Fibroblast of skin of right biceps (primary cell): ENCODE measurements at places on chromosomes 12 and 14.

- DNase-seq = peak; percentile 31
These were observed 54.1 kb downstream of the BEGAIN start for GRCh38 chr14:100532906-100533655.

DNA sequence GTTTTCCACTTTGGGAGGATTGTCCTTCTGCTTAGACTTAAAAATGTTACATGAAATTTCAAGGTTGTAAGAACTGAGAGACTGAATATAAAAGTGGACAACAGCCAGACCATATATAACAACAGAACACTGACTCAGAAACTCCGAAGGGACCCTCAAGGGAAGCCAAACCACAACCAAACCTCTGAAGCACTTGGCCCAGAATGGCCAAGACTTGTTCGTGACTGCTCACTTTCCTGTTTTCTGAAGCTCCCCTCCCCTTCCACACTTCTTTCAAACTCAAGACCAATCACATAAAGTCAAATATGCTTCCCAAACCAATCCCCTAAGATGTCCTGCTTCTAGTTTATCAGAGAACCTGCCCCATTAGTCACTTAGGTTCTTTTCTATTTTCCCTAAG lies 13.7 kb downstream of the OR6J1 start:
- peak; percentile 86 for DNase-seq

- no peak for DNase-seq
These were observed 54.9 kb downstream of the SRGAP1 start for GRCh38 chr12:63899396-63899795.

- no peak for DNase-seq
These were observed 60.8 kb downstream of the TMCC3 start for GRCh38 chr12:94589591-94590001.

GRCh38 chr14:89915114-89915878 lies 39.2 kb downstream of the EFCAB11 start:
- DNase-seq = peak; percentile 71

DNA sequence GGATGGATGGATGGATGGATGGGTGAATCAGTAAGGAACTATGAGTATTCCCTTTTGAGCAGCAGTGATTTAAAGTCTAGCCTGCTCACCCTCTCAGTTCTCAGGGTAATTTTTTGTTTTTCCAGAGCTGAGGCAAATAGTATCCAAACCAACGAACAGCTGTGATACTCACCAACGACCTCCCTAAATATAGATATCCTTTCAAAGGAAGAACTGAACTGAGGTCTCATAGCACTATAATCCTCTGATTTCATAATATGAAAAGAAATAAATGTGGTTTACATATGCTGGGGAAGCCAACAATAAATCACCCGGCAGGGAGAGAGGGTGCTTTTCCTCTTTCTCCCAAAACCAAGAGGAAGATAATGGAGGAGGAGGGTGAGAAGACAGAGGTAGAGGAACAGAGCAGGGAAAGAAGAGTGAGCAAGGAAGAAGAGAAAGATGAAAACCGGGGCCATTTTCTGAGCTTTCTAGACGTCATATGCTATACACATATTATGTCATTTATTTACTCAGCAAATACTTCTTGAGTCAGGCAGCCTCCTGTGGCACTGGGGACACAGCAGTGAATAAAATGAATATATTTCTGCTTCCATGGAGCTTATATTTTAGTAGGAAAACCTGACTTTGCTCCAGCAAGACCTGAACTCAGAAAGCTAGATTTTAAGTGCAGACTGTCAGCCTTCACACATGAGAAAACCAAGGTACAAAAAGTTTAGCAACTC lies 710.7 kb upstream of the TBX3 start:
- DNase-seq = peak; percentile 32

DNA sequence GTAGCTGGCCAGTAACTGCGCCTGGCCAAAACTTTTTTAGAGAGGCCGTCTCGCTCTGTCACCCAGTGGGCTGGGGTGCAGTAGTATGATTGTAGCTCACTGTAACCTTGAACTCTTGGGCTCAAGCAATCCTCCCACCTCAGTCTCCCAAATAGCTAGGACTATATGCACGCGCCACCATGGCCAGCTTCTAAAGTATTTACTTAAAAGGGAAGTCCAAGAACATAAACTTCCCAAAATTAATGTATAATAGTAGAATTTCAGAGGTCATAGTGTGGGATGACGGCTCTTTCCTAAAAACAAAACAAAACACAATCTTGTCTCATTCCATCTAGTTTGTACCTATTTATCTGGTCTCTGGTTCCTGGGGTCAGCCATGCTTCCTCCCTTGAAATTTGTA lies 42.2 kb upstream of the FOS start:
- DNase-seq = no peak

DNA sequence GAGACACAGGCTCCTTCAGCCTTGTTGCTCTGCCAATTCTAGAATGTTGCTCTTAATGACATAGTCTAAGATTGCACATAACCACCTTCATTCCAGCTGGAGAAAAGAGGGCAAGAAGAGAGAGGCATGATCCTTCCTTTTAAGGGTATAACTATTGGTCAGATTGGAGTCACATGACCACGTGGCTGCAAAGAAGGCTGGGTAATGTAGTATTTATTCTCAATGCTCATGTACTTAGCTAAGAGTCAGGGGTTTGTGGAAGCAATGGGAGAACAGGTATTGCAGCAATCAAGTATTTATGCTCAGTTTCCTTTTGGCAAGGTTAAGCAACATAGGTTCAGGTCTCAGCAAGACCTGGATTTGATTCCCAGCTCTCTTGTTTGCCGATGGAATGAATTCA lies 298.8 kb upstream of the TBX3 start:
- DNase-seq = no peak

DNA sequence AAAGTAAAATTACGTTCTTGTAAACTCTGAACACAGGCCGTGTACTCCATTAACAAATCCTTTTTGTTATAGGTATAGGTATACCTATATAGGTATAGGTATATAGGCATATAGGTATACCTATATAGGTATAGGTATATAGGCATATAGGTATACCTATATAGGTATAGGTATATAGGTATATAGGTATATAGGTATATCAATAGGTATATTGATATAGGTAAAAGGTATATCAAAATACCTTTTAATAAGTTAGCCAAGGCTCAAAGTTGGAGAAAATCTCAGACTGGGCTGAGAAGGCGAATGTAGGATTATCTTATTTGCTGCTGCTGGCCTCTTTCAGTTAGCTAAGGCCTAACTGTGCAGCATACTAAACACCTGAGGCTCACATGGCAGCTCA lies 3.4 kb downstream of the SCFD1 start:
- no peak for DNase-seq

- DNase-seq = peak; percentile 35
These were observed 79.6 kb downstream of the ITPK1 start for GRCh38 chr14:93035917-93036651.

- no peak for DNase-seq
These were observed 15.4 kb upstream of the OAS1 start for GRCh38 chr12:112891093-112892024.

DNA sequence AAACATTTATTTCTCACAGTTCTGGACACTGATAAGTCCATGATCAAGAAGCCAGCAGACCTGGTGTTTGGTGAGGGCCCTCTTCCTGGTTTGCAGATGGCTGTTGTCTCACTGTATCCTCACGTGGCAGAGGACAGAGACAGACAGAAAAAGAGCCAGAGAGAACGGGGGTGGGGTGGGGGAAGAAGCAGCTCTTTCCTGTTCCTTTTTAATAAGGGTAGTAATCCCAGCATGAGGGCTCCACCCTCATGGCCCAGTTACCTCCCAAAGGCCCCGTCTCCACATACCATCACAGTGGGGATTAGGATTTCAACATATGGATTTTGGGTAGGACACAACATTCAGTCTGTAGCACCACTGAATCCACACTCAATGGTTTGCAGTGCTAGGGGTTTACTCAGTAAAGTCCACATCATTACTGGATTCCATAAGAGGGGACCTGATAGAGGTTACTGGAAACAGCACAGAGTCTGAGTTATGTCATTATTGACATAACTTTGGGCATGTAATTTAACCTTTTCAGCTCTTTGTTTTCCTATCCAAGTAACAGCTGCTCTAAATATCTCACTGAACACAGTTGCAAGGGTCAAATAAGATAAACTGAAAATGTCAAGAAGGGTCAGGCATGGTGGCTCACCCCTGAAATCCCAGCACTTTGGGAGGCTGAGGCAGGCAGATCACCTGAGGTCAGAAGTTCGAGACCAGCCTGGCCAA lies 53.2 kb downstream of the RPAP3 start:
- DNase-seq = peak; percentile 3

GRCh38 chr14:68541178-68541896 lies 251.5 kb downstream of the ZFP36L1 start:
- no peak for DNase-seq

GRCh38 chr14:31208546-31209424 lies 1.2 kb upstream of the HECTD1 start:
- DNase-seq = no peak

DNA sequence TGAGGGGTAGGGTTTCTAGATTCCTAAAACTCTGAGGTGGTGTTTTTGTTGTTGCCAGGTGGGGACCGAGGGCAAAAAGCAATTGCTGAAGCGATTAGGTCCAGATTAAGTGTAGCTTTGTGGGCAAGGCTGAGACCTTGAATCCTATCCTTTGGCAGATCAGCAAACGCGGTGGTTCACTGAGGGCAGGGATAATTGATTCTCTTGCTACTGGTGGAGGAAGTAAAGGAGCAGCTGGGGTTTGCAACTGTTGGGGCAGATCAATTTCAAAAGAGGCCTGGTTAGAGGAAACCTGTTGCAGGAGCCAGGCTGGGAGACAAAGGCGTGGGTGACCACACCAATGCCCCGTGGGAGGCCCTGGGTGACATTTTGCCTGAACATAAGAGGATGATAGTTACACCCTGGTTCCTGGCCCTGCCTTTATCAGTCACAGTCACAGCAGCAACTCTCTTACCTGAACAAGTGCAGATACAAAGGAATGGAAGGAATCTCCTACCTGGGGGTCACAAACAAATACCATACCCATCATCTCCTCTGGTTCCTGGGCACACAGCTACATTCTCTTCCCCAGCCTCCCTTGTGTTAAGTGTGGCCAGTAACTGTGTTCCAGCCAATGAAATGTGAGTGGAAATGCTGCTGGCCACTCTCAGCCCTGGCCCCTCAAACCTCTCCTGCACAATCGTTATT lies 43.3 kb upstream of the RASSF3 start:
- DNase-seq = no peak

GRCh38 chr14:50290306-50290705 lies 21.7 kb downstream of the L2HGDH start:
- no peak for DNase-seq

- no peak for DNase-seq
These were observed 196.3 kb upstream of the PLEKHG7 start for GRCh38 chr12:92506460-92506859.

GRCh38 chr14:48575772-48576171 lies 900.4 kb upstream of the MDGA2 start:
- DNase-seq = no peak

DNA sequence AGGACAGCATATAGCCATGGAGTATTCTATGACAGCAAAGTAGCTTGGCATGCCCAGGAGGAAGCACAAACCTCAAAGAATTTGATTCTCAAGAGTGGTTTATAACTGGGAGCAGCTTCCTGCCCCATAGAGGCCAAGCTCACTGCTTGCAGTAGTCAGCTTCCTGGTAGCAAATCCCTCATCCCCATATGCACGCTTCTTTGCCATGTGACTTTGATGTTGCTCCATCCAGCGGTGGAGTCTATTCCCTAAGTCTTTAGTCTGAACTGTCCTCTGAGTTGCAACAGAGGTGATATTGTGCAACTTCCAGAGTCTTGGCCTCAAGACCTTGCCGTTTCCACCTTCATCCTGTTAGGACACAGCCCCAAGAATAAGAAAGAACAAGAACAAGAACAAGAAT lies 996.8 kb upstream of the TMEM132C start:
- peak; percentile 83 for DNase-seq

- peak; percentile 99 for DNase-seq
These were observed 50.9 kb upstream of the CCT2 start for GRCh38 chr12:69534389-69534822.

- DNase-seq = no peak
These were observed 97.7 kb downstream of the SETD3 start for GRCh38 chr14:99382781-99383471.

GRCh38 chr14:57244106-57244505 lies 24.6 kb downstream of the EXOC5 start:
- peak; percentile 5 for DNase-seq

- no peak for DNase-seq
These were observed 55.8 kb downstream of the GALNT4 start for GRCh38 chr12:89468648-89469326.

GRCh38 chr12:3453990-3454680 lies 36.9 kb upstream of the PRMT8 start:
- DNase-seq = peak; percentile 79

- no peak for DNase-seq
These were observed 116.2 kb downstream of the PRMT8 start for GRCh38 chr12:3607039-3607720.

DNA sequence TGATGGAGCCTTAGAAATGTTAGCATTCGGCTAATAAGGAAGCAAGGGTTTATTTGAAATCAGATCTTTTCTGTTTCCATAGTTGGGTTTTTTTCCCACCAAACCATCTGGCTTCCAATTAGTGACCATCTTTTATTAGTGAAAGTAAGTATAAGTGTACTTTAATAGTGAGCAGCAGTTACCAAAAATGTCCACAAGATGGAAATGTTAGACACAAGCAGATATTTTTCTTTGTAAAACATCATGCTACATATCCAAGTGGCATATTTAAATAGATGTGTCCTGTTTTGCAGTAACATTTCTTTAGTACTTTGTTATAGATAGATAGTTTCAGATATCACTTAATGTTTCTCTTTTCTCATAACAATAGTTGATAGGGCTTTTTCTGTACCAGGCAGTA lies 28.8 kb downstream of the YEATS4 start:
- DNase-seq = peak; percentile 64

DNA sequence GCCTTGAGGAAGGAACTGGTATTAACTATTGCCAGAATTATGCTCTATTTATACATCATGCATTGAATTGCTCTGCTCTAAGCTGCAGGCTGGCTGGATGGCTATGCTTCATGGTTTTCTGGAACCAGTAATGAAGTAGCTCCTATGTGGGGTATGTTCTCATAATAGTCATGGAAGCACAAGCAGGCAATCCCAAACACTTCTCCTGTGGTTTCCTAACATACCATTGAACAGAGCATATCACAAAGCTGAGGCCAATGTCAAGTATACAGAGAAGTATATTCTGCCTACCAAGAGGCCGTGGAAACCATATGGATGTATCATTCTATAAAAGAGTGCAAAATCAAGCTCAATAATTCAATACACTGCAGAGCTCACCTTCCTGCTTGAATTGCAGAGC lies 1752.4 kb upstream of the FLRT2 start:
- DNase-seq = no peak

GRCh38 chr14:33062881-33063280 lies 124.2 kb downstream of the NPAS3 start:
- DNase-seq = peak; percentile 19

- DNase-seq = no peak
These were observed 14.7 kb upstream of the HHIPL1 start for GRCh38 chr14:99630202-99630601.

DNA sequence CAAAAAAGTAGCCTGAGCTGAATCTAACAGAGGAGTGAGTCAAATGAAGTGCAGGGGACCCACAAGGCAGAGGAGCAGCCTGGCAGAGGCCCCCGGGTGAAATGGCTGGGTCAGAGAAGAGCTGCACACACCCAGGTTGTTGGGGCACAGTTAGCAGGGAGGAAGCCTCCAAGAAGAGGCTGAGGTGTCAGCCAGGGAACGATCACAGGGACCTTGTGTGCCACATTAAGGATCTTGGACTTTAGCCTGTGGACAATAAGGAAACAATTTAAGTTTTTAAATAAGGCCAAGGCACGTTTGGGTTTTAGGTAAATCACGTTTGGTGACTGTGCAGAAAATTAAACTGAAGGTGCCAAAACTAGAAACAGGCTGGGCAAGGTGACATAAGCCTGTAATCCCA lies 35.1 kb downstream of the OR10P1 start:
- DNase-seq = no peak
